ENCODE measurements at places on chromosomes 2 and 18. TPM values are rescaled to one million over a fixed set of nuclear protein-coding genes. Genes with fewer than 3 reads are reported as not detected.

Gene GALR1
- total RNA-seq: 0.03 TPM

Gene APCDD1
- 232 TPM for total RNA-seq

Gene CABLES1
- total RNA-seq: 57.0 TPM

Gene KCNG2
- total RNA-seq: 0.51 TPM

Gene SERPINB10
- total RNA-seq: not detected

Gene DSG1
- total RNA-seq: not detected

Gene CROCC2
- total RNA-seq: not detected

Gene LDLRAD4
- 39.6 TPM for total RNA-seq

Gene STK39
- total RNA-seq: 40.5 TPM

Gene ASB18
- total RNA-seq: not detected

Gene SALL3
- not detected for total RNA-seq
